IPS-NIHi11 (cell line): ENCODE measurements at places on chromosomes 7 and 10.

DNA sequence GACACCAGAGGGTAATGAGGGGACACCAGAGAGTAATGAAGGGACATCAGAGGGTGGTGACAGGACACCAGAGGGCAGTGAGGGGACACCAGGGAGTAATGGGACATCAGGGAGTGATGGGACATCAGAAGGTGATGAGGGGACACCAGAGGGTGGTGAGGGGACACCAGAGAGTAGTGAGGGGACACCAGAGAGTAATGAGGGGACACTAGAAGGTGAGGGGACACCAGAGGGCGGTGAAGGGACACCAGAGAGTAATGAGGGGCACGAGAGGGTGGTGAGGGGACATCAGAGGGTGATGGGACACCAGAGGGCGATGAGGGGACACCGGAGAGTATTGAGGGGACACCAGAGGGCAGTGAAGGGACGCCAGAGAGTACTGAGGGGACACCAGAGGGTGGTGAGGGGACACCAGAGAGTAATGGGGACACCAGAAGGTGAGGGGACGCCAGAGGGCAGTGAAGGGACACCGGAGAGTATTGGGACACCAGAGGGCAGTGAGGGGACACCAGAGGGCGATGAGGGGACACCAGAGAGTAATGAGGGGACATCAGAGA is 10.6 kb downstream of the NACAD start:
- no peak for DNase-seq

DNA sequence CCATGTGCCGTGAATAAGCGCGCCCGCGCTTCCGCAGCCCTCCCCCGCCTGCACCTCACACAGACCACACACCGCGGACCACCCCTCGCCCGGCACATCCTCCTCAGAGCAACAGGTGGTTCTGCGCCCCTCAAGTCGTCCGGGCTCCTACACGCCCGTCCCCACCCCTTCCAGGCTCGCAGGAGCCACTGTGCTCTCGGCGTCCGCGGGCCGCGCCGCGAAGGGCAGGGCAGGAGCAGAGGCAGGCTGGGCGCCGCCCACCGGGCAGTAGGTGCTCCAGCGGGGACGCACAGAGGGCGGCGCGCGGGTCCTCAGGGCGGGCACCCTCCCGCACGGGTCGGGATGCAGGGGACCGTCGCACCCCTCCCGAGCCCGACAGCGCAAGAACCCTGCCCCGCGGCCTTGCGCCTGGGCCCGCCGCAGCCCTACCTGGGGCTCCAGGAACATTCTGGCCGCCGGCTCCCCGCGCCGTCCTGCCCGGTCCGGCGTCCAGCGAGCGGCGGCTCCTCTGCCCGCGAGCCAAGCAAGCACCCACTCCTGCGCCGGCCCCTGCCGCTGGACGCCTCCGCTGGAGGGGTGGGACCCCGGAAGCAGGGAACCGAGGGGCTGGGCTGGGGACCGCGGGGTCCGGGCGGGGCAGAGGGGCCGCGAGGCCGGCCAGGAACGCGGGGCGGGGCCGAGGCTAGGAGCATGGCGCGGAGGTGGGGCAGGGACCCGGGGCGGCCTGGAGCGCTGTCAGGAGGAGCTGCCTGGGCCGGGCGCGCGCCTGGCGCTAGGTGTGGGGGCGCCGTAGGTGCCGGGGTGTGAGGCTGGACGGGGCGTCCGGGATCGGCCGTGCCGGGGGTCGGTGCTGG is 37.4 kb downstream of the RASGEF1A start:
- peak; percentile 88 for DNase-seq

DNA sequence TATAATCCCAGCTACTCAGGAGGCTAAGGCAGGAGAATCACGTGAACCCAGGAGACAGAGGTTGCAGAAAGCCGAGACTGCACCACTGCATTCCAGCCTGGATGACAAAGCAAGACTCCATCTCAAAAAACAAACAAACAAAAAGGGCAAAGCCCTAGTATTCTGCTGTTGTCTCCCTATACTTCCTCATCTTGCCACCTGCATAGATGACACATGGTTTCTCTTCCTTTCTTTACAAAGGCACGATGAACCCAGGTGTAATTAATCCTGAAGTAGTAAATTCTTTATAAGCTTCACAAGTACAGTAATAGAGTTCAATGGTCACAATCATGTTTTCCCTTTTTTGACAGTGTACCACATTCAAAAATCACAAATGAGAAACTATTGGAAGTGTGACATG is 9.8 kb upstream of the ZNF727 start:
- no peak for DNase-seq

GRCh38 chr7:99050971-99051370 is 92.9 kb downstream of the SMURF1 start:
- DNase-seq = no peak
